Chondrocyte (in vitro differentiated cells): ENCODE measurements at places on chromosomes 16 and 17.

GRCh38 chr17:36127911-36128310, 24.3 kb downstream of the CCL4 start:
- no peak for DNase-seq

DNA sequence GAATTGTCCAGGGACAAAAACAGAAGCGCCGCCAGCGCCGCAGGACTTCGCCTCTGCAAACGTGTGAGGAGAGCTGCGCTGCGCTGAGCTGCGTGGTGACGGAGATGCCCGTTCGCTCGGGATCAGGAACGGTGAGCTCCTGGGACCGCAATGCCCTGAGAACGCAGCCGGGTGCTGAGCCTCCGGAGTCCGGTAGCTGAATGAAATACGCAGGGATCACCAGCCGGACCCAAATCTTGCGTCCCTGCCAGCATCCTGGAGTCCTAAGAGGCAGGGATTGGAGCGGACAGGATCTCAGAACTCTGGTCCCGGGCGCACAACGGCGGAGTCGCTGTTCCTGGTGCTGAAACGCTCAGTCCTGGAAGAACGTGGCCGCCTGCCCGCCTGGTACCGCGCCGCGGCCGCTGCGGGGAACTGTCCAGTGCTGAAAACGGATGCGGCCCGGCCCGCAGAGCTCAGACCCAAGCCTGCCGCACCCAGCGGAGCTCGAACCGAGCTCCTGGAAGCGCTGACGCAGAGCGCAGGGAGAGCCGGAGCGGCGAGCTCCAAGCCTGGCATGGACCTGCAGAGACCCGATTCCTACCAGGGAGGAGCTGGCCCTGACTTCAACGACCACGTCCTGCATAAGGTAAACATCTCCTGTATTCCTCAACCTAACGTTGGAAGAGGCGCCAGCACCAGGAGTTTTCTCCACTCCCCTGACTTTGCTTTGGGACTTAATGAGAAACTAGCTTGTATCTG, 41.5 kb downstream of the CD300LF start:
- DNase-seq = peak; percentile 92

GRCh38 chr16:14524979-14525378, 105.1 kb downstream of the PARN start:
- DNase-seq = no peak

GRCh38 chr16:21991621-21992020, 9.3 kb downstream of the PDZD9 start:
- DNase-seq = no peak

- DNase-seq = no peak
Observed at GRCh38 chr16:59369523-59369922, 635.4 kb upstream of the GOT2 start.
